SHP77 (cell line): ENCODE measurements at places on chromosomes 1 and 21.

- DNase-seq: no peak
Measured at GRCh38 chr1:43383449-43383848, 6.2 kb downstream of the MED8 start.

- DNase-seq: no peak
Measured at GRCh38 chr1:226119169-226119568, 56.7 kb downstream of the H3-3A start.

DNA sequence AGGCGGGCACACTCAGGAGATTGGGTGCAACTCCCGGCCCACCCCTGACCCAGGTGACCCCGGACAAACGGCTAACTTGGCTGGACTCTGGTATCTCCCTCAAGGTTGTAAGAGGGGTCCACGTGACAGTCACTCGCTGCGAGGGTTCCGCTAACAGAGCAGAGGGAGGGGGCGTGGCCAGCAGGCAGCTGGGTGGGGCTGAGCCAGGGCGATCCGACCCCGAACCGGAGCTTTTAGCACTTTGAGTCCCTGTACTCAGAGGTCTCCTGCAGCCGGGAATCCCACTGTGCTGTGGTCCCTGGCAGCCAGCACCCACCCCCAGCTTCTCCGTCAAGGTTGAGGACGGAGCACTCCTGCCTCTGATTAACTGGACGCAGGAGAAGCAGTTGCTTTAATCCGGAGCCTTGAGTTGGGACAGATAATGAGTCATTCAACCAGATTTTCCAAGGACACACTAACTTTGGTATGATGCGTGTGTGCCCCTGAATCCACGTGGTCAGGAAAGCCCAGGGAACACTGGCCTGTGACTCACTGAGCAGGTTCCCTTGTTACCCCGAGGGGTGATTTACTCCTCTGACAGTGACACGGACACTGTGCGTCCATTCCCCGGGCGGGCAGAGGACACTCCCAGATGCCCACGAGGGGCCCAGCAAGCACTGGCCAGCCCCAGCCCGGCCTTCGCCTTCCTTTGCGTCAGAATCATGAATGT is 16.8 kb downstream of the TRPM2 start:
- DNase-seq: peak; percentile 14

- no peak for DNase-seq
Measured at GRCh38 chr1:88647749-88648415, 36.2 kb upstream of the PKN2 start.

DNA sequence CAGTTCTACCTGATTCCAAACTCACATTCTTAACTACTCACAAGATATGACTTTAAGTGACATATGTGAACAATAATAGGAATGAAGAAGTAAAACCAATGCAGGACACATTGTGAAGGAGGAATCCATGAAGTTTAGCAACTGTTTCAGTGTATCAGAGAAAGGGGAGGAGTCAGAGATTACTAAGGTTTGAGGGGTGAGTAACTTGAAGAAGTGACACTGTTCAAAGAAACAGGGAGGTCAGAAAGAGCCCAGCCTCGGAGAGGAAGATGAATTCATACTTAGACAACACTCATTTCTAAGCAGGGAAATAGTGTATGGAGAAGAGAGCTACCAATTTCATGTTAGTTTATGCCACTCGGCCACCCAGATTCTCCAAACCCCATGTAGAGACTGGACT is 28.2 kb upstream of the RPF1 start:
- DNase-seq: no peak

DNA sequence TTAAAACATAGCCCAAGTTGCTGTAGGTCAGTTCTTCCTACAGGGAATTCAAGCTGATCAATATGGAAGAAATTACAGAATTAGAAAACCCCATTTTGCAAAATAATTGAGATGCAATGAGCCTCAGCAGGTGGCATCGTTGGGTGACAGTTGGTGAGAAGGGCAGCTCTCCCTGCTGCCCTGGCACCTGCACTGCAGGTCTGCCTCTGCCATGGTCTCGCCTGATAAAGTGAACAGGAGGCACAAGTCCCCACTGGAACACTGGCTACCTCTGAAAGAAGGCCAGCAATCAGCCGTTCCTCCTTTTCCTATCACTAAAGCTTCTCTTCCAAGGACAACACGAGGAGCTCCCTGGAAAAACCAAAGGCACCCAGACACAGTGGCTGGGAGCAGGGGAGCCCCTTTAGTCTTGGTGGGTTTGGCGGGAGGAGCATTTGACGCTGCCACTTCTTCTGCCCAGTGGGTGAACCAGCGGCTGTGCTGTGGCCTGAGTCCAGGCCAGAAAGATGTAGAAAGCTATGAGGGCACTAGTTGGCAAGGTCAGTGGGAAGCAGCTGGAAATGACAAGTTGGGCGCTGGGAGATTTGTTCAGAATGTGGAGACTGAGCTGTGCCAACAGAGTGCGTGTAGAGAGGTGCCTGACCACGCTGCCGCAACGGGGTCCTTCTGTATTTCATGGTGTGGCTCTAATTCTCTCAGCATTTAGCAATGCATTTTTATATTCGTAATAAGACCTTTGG is 93.1 kb downstream of the RIPK4 start:
- DNase-seq: no peak

DNA sequence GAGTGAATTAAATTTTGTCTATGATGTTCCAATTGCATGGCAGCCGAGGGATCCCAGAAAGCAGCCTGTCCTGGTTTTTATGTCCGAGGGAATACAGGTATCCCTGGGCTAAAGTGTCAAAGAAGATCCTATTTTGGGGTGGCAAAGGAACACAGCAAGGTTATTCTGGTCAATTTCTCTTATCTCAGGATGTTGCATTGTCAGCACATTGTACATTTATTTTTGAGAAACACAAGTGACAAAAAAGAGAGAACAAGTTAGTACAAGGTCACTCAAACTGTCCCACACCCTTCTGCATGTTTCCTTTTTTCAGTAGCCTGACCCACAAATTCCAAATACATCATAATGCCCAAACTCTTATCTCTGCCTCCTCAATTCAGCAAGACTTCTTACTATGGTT is 17.7 kb downstream of the RGS18 start:
- no peak for DNase-seq

DNA sequence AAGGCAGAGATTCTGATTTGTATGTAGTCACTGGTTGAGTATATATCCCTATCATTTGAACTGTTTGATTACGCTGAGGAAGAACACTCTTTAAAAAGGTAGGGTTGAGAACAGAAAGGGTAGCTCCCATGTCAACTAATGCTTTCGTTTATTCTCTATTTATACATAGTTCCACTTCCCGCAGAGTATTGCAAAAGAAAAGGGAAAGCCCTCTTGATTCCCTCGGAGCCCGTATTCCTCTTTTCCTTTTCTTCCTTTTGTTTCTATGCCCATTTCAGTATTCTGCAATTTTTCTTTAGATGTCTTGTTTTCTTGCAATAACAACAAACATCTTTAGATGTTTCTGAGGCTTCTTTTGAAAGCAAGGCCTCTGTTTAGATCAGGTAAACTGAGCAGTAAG is 78.2 kb downstream of the DNTTIP2 start:
- DNase-seq: no peak

DNA sequence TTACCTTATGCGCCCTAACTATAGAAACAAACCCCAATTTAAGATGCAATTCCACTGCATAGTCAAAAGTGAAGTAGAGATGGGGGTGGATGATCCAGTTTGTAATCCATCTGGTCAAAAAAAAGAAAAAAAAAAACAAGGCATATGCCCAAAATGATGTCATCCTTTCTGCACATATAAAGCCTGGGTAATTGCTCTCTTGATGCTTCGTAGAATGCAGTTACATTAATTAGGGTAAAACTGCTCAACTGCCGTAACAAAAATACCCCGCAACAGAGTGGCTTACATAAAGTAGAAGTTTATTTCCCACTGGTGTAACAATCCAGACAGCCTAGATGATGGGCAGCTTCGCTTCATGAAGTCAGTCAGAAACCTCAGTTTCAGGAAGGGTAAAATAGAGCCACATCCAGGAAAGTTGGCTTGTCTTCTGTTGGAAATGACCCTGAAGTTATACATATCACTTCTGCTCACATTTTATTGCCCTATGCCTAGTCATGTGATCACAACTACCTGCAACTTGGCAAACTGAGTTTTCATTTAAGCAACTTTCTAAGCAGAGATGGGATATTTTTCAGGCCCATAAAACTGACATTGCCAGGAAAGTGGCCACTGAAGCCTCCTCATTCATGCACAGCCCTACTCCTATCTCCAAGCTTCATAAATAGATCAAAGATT is 221.7 kb downstream of the C1orf94 start:
- no peak for DNase-seq

DNA sequence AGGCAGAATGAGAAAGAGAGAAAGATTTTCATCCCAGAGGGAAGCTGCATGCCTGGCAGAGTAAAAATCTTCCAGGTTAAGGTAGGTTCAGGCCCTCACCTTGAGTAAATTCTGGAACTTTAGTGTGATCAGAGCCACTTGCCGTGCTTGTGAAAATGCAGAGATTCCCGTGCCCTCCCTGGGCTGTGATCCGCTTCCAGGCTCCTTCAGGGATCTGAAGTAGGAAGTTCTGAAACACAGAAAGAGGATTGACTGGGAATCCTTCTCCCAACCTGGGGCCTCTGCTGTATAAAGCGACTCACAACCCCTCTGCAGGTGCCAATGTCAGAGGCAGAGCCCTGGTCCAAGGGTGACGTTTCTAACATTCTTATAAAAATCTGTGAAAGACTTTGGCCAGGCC is 26.6 kb downstream of the NUAK2 start:
- DNase-seq: no peak

- DNase-seq: no peak
Measured at GRCh38 chr1:53688381-53689102, 50.4 kb downstream of the GLIS1 start.

- no peak for DNase-seq
Measured at GRCh38 chr1:966135-966703, at the start of gene PLEKHN1. TSS of gene PLEKHN1 (plus strand) at chr1:966482. CDS start at chr1:966532, 50 bp downstream.

GRCh38 chr1:92975551-92976232 is 14.4 kb upstream of the DIPK1A start:
- no peak for DNase-seq

DNA sequence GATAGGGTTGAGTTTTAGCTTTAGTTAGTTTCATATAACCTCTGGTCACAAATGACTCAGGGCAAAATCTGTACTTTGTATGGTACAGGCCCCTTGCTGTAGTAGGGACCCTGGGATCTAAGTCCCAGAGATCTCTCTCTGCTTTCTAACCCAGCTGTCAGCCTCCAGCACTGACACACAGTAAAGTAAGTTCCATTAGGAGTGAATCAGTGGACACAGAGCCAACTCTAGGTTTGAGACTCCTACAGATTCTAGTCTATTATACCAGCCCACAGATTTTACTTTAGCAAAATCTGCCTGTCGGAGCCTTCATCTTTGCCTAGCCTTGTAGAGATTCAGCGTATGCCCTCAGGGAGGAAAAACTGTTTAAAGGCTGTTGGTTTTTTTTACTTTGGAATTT is 52.5 kb downstream of the ANGPTL1 start:
- DNase-seq: no peak

DNA sequence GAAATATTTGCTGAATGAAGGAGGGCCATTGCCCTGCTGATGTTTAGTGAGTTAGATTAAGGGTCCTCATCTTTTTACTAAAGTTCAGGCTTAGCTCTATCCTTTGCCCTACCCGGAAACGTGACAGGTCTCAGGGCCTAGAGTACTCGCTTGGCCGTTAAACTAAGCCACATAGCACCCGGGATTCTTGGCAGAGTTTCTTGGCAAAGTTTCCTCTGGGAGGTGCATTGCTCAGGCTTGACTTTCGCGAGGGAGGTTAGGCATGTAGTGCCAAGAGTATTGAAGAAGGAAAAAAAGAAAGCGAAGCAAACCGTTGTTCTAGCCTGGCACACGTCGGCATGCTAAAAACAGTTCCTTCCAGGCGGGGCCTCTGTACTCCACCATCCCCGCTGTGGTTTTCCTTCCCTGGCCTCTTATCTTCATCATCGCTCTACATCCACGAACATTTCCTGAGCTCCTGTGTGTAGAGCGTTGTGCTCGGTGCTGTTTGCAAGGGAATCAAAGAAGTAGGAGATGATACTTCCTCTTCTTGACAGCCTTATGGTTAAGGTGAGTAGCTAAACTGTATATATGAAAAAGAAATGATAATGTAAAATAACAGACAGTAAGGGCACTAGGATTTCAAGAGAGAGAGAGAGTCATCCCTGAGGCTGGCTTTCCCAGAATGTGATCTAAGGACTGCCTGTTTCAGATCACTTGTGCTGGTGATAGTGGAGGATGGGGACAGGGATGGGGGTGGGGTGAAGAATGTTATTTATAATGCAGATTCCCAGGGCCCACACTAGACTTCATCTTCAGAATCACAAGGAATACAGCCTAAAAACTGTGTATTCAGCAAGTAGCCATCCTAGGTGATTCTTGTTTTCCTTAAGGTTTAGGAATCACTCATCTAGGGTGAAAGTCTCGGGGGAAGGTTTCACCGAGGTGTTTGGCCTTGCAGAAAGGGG is 18.8 kb downstream of the RNF220 start:
- no peak for DNase-seq

- DNase-seq: no peak
Measured at GRCh38 chr1:119448127-119448511, 33.2 kb downstream of the HSD3B2 start.

DNA sequence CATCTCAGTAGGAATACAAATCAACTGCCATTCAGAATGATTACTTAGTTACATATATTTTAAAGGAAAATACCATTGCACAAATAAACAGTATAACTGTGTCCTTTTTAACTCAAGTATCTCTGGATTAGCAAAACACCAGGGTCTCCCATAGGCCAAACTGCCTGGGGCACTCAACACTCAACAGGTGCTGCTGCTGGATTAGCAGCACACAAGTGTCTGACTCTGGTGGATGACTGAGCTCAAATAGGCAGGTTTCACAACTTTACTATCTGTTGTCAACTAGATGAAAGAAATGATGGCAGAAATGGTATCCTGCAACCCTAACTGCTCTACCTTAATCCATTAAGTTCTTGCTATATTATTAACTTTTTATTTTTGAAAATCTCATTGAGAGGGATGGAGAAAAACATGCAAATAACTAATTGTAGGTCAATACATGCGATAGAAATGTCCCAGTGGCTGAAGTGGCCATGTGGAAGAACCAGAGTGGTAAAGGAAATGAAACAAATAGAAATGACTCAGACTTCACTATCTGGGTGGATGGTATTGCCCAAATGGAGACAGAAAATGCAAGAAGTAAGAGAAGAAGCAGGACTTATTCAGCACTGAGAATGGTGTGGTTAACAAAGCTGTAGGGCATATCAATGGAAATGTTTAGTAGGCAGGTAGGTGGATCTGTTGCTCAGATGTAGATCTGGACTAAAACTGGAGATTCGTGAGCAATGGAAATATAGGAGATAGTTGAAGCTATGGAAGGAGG is 90.8 kb upstream of the CCDC190 start:
- DNase-seq: no peak

DNA sequence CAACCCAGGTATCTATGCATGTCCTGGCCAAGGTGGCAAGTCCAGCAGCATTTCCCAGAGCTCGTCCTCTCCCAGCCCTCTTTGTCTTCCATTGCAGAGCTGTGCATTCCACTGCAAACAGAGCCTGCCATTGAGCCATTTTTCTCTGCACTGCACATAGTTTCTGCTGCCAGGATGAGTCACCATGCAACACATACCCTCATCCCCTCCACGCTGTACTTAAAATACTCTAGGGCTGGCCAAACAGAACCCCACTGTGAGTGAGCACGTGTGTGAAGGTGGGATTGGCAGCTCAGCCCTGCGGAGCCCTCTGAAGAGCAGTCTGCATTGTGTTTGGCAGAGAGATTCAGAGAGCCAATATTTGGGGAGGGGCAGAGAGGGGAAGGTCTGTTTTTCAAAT is 3.9 kb upstream of the ATP1B1 start:
- DNase-seq: no peak
